ENCODE measurements at places on chromosomes 3 and 15.

GRCh38 chr3:131110087-131110486 lies 83.4 kb downstream of the NEK11 start:
- DNase-seq = peak; percentile 47

DNA sequence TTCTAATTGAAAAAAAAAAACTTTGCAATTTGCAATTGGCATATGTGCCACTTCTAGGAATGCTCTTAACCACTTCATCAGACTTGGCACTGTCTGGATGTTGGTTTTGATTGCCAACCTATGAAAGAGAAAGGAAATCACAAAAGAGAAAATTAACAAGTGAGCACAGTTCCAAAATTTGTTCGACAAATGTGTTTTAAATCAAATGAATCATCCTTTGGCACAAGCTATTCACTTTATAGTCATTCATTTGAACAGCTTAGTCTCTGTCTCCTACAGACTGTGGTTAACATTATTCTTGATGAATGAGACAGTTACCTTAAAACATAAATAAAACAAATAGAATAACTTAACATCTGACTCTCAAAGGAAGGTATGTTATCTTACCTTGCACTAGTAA lies 265.0 kb downstream of the EPHA3 start:
- DNase-seq = peak; percentile 24

DNA sequence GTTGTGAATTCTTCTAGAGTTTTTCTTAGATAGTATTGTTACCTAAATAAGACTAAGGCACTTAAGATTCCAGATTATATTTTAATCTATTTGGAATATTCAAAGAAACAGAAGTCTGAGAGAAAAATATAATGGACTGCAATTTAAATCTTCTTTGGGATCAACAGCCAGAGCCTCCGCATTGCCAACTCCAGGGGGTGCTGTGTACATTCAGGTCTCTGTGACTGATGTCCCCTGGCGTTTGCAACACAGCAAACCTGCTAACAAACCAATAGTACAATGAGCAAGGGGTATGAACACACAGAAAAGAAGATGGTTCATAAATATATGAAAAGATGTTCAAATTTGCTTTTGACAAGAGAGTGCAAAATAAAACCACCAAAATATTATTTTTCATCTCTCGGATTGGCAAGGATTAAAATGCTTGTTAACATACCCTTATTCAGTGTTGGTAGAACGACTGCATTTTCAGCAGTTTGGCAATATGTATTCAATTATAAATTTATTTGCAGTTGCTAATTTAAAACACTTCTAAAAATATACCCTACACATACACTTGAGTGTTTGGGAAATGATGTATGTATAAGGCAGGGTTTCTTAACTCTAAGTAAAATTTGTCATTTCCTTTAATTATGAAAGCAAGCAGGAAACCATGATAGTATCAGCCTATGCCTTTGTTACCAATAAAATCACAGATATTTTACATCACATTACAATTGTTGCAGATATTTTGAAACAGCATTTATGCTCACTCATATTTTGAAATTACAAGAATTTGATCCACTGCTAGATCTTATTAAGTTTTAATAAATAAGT lies 16.1 kb upstream of the TM4SF1 start:
- DNase-seq = peak; percentile 86

DNA sequence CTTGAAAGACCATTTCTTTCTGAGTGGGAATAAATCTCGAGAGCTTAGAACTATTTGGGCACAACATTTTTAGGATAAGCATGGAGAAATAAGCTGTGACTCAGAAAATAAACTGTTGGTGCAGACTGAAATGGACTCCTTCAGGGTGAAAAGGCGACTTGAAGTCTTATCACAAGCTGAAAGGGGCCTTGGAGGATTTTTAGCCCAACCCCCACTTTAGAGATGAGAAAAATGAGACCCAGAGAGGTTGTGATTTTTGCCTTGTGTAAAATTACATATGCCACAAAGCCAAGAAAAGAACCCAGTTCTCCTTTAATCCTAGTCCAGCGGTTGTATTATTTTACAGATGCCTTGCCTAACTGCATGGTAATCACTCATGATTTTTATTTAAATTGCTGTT lies 1.5 kb downstream of the ATP1B3 start:
- peak; percentile 30 for DNase-seq

- no peak for DNase-seq
Measured at GRCh38 chr3:194888916-194889315, 203.2 kb downstream of the FAM43A start.

GRCh38 chr3:46866720-46867549 lies 3.7 kb upstream of the MYL3 start:
- DNase-seq = peak; percentile 48

GRCh38 chr15:58247855-58248842 lies 110.0 kb downstream of the AQP9 start:
- no peak for DNase-seq

DNA sequence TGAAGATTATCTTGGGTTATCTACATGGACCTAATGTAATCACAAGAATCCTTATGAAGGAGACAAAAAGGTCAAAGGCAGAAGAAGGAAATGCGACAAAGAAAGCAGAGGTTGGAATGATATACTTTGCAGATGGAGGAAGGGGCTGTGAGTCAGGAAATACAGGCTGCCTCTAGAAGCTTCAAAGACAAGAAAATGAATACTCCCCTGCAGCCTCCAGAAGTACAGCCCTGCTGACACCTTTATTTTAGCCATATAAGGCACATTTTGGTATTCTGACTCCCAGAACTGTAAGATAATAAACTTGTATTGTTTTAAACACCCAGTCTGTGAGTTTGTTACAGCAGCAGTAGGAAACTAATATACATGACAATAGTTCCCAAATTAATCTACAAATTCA lies 58.6 kb downstream of the SIDT1 start:
- no peak for DNase-seq

All from epithelial cell of esophagus (primary cell).